Activated CD4-positive, alpha-beta T cell treated with anti-CD3 and anti-CD28 coated beads, Interleukin-2, amount 10 ng/mL, durations not matched to agents 24 days and 14 days (primary cell): ENCODE measurements at places on chromosomes 12 and 14. TPM values are rescaled to one million over a fixed set of nuclear protein-coding genes. Genes with fewer than 3 reads are reported as not detected.
A peak's percentile ranks its signal among the peaks of the same experiment; 100 is the strongest.

DNA sequence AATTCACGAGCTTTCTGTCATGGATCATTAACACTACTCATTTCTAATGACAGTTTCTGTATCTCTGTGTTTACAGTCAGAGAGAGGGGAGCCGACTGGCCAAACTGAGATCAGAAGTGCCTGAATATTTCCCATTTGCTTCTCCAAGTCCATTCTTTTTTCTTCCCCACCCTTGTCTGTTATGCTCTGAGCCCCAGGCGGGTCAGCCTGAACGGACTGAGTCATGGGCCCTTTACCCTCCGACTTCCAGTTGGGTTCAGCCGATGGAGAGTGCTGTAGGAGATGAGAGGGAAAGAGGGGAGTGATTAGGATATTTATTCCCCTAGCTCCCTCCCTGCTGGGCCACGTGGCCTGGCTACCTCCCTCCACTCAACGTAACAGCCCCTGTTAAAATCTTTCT lies 104.7 kb downstream of the PAH start:
- H3K27me3 ChIP-seq = peaks cover 10% of the 10 kb centered on the region
- H3K4me3 ChIP-seq = no peak overlapping the region
- DNase-seq = peak; percentile 23
- no peaks in the 10 kb centered on the region for H3K36me3 ChIP-seq

GRCh38 chr14:56199095-56199981 lies 81.1 kb downstream of the PELI2 start:
- H3K4me3 ChIP-seq = no peak overlapping the region
- H3K27me3 ChIP-seq = no peaks in the 10 kb centered on the region
- H3K36me3 ChIP-seq = no peaks in the 10 kb centered on the region

DNA sequence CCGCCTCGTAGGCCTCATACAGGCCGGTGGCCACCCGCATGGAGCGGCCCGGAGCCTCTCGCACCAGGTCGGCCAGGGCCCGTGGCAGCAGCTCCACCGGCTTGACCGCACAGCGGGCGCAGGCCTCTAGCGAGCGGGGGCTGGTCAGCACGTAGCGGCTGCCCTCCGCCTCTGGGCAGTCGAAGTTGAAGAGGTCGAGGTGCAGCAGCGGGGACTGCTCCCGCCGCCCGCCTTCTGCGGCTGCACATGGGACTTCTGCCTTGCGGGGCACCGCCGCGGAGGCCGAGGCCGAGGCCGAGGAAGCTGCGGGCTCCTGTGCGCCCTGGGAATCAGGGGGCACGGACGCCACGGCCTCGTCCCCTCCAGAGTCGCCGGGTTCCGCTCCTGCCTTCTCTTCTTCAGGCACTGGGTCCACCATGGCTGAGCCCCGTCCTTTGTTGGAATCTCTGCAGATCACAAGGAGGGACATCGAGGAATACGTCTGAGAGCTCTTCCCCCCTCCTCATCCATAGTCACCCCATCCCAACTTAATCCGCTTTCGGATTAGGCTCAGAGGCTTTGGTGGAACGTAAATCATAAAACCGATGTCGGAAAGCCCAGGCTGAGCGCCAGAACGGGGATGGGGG lies 1.4 kb downstream of the CCDC177 start:
- H3K27ac ChIP-seq = no peak overlapping the region
- peaks cover 75% of the 10 kb centered on the region for H3K27me3 ChIP-seq
- peak; percentile 56 for DNase-seq
- peak overlapping the region; percentile 58 for H3K4me3 ChIP-seq
- H3K36me3 ChIP-seq = no peaks in the 10 kb centered on the region

- peaks cover 15% of the 10 kb centered on the region for H3K4me1 ChIP-seq
- H3K36me3 ChIP-seq = peaks cover 2% of the 10 kb centered on the region
- H3K27ac ChIP-seq = no peak overlapping the region
- DNase-seq = no peak
- H3K4me3 ChIP-seq = peak overlapping the region; percentile 73
Observed at GRCh38 chr12:71440763-71441748, 1.5 kb downstream of the LGR5 start.

DNA sequence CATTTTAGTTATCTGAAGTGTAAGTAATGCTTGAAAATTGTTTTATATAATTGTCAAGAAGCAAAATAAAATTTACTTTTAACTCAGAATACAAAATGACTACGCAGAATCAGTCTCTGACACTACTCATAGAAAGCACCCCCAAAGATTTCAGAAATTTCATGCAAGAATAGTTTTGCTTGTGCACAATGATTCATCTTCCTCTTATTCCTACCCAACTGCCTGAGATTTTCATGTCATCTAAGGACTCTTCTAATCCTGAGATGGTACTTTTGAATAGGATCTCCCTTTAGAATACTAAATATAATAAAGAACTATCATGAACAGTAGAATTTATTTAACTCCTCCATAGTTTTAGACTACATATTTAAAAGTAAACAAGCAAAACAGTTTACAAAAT lies 485.3 kb upstream of the MGAT4C start:
- no peak for DNase-seq
- no peaks in the 10 kb centered on the region for H3K4me1 ChIP-seq
- no peak overlapping the region for H3K27ac ChIP-seq
- no peaks in the 10 kb centered on the region for H3K27me3 ChIP-seq
- no peak overlapping the region for H3K4me3 ChIP-seq

DNA sequence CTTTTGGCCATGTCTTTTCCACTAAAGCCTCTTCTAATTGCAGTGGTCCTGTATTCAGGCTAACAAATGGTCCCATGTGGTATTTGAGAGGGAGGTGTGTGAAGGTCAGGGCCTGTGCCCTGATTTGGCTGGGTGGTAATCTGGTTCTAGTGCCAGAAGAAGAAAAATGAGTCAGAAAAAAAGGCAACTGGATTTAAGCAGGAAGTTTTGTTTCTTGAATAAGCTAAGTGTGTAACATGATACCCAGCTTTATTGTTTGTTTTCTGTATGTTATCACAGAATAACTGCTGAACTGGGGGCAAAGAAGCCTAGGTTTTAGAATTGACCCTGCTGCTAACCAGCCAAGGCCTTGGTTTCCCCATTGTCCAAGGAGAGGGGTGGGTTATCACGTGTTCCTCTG lies 134.0 kb downstream of the ANO6 start:
- no peak overlapping the region for H3K4me3 ChIP-seq
- no peak for DNase-seq
- H3K36me3 ChIP-seq = peaks cover 52% of the 10 kb centered on the region
- H3K27me3 ChIP-seq = no peaks in the 10 kb centered on the region
- H3K27ac ChIP-seq = no peak overlapping the region
- H3K4me1 ChIP-seq = peaks cover 11% of the 10 kb centered on the region

DNA sequence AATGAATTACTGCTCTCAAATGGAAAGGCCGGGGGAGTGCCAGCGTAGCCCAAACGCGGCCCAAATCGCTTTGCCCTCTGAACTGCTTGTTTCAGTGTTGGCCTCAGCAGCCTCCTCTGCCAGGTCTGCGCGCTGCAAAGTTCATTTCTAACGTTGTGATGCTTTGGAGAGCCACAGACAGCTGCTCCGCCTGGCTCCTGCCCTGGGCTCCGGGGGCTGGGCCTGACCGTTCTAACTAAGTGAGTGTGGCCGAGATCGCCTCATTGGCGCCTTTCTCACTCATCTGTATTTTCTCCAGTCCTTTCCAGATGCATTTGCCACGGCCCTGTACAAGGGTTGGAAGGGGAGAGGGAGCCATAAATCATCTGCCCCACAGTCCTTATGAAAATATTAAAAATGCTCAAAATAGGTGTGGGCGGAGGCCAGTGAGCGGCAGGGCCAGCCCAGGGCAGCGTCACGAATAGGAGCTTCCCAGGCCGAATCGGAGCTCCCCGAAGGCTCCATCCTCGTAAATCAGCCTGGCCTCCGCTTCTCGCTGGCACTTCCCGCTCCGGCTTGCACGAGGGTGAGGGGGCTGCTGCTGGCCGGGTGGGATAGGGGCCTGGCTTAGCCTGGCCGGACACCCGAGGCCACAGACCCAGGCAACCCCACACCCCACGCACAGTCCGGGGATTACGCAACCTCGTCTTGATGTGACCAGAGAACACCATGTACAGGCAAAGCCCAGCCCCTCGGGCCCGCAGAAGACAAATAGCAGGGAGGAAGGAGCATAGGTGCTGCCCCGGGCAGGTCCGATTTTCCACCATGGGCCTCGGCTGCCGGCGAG lies 196.6 kb upstream of the DIO3 start:
- DNase-seq = peak; percentile 47
- H3K36me3 ChIP-seq = no peaks in the 10 kb centered on the region
- H3K27ac ChIP-seq = no peak overlapping the region
- no peak overlapping the region for H3K4me3 ChIP-seq
- no peaks in the 10 kb centered on the region for H3K4me1 ChIP-seq
- no peaks in the 10 kb centered on the region for H3K27me3 ChIP-seq

DNA sequence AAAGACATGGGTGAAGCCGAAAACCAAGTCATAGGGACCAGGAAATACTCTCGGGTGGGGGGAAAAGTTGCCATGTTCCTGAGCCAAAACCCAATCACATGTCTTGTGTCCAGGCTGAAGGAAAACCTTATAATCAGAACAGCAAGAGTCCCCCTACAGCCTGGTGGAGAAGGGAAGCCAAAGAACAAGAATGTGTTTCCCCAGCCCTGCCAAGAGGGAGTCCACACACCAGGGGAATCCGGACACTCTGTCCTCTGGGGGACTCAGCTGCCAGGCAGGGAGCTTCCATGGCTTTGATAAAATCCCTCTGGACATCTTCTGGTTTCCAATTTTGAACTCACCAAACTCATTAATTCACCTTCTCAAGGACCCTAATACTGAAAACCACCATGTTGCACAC lies 273.0 kb downstream of the FOXN3 start:
- H3K4me1 ChIP-seq = no peaks in the 10 kb centered on the region
- H3K36me3 ChIP-seq = no peaks in the 10 kb centered on the region

DNA sequence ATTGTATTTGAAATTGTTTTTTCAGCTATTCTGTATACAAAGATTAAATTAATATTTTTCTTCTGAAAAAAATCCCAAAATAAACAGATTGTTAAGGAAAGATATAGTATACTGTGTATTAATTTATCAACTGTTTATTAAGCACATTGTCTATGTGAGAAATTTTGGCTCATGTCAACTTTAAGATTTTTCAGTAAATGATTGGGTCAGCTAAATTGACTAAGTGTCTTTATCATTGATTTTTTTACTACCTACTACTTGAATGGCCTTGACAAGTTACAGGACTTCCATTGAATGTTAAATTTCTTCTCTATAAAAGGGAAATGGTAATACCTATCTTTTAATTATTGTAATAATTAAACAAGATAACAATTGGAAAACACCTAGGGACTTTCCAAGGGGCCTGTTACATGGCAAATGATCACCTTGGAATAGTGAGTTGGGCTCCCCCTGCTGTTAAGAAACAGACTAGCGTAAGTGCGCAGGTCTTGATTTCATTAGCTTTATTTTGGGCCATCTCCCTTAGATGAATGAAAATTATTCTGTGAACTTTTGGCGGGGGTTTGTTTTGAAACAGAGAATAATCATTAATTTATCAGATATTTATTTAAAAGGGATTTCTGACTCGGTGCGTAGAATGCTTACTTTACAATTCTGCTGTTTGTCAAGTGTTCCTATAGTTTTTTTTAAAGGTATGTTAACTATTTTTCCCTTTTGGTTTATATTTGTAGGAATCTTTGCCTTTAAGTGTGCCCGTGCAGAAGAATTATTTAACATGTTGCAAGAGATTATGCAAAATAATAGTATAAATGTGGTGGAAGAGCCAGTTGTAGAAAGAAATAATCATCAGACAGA lies 14.5 kb upstream of the CCT2 start:
- H3K4me3 ChIP-seq = no peak overlapping the region
- H3K36me3 ChIP-seq = peaks cover 36% of the 10 kb centered on the region
- H3K27ac ChIP-seq = no peak overlapping the region
- no peaks in the 10 kb centered on the region for H3K27me3 ChIP-seq
- peak; percentile 86 for DNase-seq
- peaks cover 12% of the 10 kb centered on the region for H3K4me1 ChIP-seq

DNA sequence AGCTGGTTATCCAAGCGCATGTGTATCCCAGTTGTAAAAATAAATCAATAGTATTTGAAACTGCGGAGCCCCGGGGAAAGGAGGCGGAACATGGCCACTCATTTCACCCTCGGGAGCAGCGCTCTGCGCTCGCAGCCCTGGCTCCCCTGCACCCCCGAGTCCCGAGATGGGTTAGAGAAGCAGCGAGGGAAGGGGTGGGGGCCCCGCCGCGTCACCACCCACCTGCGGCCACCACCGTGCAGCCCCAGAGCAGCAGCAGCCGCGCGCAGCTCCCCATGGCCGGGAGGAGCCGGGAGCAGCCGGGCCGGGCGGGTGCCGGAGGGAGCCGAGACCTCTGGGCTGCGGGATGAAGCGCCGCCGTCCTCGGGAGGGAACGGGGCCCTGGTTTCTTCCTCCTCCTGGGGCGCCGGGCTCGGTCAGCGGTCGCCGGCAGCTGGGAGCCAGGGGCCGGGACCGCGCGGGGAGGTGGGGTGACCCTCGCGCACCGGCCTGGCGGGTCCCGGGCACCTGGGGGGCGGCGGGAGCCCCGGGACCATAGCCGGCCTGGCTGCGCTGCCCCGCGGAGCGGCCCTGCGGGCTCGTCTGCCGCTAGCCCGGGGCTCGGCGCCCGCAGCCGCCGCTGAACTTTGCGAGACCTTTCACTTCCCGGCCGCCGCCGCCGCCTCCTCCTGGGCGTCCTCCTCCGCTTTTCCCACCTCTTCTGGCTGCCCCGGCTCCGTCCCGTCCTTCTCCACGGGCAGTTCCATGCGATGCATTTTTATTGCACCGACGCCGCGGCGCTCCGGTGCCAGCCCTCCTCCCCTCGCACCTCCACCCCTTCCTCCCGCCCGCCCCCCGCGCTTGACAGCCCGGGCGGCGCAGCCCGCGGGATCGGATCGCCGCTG lies at the start of gene NTN4:
NTN4 (minus strand) TSS at position 732 of the 884 bp plus-strand sequence; CDS start at position 277, 455 bp downstream.
- no peaks in the 10 kb centered on the region for H3K36me3 ChIP-seq
- H3K27ac ChIP-seq = no peak within 1 kb of the TSS
- peaks cover 73% of the 10 kb centered on the region for H3K27me3 ChIP-seq
- peak; percentile 75 for DNase-seq
- H3K4me3 ChIP-seq = peak within 1 kb of the TSS; percentile 84

DNA sequence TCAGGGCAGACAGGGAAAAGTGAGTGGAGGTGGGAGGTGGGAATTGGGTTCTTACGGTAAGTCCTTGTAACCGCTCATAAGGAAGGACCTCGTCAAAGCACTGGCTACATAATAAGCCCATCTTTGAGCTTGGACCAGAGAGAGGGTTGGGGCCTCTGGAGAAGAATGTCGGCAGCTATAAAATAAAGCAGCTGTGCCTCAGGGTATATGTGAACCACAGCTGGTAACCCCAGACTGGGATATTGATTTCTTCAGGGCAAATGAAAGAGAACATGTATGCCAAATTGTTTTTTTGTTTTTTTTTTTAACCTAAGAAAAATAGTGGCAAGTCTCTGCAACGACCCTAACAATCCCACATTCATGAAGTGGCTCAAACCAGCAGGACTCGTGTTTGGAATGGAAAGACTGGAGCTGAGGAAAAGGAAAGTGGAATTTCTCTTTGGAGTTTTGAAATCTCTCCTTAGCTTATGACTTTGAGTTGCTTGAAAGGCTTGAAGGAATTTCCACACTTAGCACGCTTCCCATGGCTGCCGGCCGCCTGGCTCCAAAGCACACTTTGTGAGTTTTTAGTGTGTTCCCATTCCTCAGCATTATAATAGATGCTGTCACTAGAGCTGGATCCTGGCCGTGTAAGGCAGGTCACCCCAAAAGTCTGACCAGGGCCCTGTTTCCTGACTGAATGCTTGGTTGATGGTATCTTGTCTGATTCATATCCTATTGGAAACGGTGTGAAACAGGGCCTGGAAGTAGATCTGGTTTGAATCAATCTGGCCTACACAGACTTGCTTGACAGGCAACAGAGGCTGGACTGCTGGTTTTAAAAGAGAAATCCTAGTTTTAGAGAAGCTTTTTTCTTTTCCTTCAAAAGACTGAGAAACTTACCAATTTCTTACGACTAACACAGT lies 244.7 kb downstream of the MSRB3 start:
- H3K4me1 ChIP-seq = no peaks in the 10 kb centered on the region
- no peak for DNase-seq
- no peak overlapping the region for H3K27ac ChIP-seq

The TEX52 gene
- total RNA-seq = 0.17 TPM in 1 of 2 replicates, not detected in the other

The PLD4 gene
- total RNA-seq = 0.07 and 0.21 TPM in 2 replicates

The KCNH3 gene
- total RNA-seq = 1.5 and 2.1 TPM in 2 replicates
